Stimulated activated CD8-positive, alpha-beta memory T cell treated with anti-CD3 and anti-CD28 coated beads, Interleukin-12 subunit alpha, Interleukin-12 subunit beta, amount 100 ng/mL, for 1 hour (primary cell): ENCODE measurements at places on chromosomes 12 and 14.

- DNase-seq, result no peak
These were observed 53.3 kb upstream of the NR2C1 start for GRCh38 chr12:95126736-95127135.

GRCh38 chr14:43031598-43031997, 1424.9 kb downstream of the LRFN5 start:
- DNase-seq, result no peak

- peak; percentile 64 for DNase-seq
These were observed 139.1 kb downstream of the SPTSSA start for GRCh38 chr14:34322940-34323418.

GRCh38 chr12:7114008-7114407, 5.0 kb upstream of the C1RL start:
- no peak for DNase-seq

GRCh38 chr14:38339696-38340095, 83.8 kb upstream of the CLEC14A start:
- no peak for DNase-seq

- DNase-seq, result no peak
These were observed 69.0 kb upstream of the BMP4 start for GRCh38 chr14:54025661-54026060.

DNA sequence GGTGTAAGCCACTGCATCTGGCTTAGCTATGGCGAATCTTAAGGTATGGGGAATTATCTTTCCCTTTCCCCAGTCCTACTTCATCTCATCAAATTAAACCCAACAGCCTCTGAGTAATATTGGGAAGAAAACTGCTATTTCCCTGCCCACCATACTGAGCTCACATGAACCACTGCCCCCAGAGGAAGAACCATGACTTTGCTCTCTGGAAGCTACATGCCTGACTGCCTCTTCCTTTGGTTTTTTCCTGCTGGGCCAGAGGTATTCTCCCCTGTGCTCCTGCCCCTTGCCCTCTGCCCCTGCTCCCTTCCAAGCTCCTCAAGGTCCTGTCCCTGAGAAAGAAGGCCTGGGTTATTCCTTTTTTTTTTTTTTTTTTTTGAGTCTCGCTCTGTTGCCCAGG, 15.2 kb downstream of the RILPL2 start:
- no peak for DNase-seq

- DNase-seq, result no peak
These were observed 26.3 kb downstream of the ALKBH1 start for GRCh38 chr14:77681196-77682157.

GRCh38 chr14:104665657-104666522, 23.5 kb upstream of the INF2 start:
- DNase-seq, result peak; percentile 20

DNA sequence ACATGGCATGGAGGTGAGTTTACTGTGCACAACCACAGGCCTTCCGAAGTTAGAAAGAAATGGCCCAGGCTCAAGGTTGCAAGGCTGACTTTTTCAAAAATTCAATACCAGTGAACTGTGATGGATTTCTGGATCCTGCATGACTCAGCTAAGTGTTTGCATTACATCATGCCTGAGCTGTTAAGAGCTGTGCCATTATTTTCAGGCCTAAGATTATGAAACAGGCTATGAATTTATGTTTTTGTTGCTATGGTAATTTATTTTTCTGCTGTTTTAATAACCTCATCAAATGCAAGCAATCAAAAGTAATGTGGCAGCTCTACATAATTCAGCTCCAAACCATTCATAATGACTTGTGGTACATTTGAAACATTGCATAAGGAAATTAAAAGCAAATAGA, 457.7 kb upstream of the TMEM132C start:
- no peak for DNase-seq

- DNase-seq, result no peak
These were observed 865 bp upstream of the ZFP36L1 start for GRCh38 chr14:68793734-68794129.

- no peak for DNase-seq
These were observed 206.7 kb downstream of the KIF21A start for GRCh38 chr12:39235990-39236767.

- DNase-seq, result no peak
These were observed 712.6 kb downstream of the SLC16A7 start for GRCh38 chr12:60308366-60308991.

DNA sequence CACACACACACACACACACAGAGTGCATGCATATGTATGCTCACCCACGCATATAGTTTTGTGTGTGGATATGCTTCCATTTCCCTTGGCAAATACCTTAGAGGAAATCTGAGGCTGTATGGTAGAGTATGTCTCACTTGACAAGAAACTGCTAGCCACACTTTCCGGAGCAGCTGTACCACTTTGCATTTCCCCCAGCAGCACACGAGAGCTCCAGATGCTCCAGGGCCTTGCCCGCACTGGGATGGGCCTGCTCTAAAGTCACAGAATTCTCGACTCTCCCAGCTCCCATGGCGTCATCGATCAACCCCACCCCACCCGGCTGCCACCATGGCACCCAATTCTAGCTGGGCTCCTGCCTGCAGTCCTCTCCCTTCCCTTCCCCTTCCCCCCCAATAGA, 21.9 kb downstream of the CLMN start:
- no peak for DNase-seq

GRCh38 chr12:122200541-122201175, 2.9 kb upstream of the B3GNT4 start:
- DNase-seq, result no peak

DNA sequence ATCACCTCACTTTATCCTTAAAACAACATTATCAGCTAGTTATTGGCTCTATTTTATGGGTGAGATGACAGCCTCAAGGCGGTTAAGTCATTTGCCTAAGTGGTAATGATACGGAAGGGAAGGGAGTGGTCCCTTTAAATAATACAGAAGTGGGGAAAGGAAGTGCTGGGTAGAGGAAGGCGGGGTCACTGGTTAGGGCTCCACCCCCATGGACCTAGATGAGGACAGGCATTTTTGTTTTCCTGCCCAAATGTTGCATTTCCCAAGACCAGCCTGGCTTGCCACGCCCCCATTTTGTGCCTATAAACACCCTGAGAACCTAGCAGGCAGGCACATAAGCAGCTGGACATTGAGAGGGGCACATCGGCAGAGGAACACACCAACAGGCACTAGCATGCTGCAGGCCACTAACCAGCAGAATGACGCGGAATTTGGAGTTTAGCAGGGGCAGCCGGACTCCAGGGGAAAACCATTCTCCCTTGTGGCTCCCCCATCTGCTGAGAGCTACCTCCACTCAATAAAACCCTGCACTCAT, 100.9 kb downstream of the EPS8 start:
- DNase-seq, result no peak

DNA sequence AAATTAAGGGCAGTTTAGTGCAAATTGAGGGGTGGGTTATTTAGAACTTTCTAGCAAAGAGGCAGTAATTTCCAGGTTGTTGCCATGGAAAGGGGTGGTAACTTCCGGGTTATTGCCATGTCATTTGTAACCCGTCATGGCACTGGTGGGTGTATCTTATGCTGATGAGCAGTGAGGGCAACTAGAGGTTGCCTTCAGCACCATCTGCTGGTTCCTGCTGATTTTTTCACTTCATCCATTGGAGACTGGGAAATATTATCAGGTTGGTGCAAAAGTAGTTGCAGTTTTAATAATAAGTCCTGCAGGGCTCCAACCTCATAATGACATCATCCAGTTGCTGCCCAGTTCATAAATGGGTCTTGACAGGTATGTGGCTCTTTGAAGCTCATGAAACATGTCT, 24.4 kb upstream of the SERPINA4 start:
- no peak for DNase-seq

GRCh38 chr12:80219345-80219744, 120.0 kb downstream of the OTOGL start:
- no peak for DNase-seq

DNA sequence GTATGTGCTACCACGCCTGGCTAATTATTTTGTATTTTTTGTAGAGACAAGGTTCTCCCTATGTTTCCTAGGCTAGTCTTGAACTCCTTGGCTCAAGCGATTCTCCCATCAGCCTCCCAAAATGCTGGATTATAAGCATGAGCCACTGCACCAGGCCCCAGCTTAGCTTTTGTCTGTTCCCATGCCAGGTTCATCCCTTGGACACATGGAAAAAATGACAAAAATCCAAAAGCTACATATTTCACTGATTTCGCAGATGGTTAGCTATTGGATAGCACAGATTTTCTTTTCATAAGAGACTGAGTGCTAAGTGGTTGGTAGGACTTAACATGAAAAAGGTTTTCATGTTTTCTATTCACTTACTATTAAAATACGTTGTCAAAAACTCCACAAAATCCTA, 286.6 kb upstream of the KITLG start:
- no peak for DNase-seq

GRCh38 chr12:77384941-77385340, 319.6 kb upstream of the E2F7 start:
- DNase-seq, result no peak

DNA sequence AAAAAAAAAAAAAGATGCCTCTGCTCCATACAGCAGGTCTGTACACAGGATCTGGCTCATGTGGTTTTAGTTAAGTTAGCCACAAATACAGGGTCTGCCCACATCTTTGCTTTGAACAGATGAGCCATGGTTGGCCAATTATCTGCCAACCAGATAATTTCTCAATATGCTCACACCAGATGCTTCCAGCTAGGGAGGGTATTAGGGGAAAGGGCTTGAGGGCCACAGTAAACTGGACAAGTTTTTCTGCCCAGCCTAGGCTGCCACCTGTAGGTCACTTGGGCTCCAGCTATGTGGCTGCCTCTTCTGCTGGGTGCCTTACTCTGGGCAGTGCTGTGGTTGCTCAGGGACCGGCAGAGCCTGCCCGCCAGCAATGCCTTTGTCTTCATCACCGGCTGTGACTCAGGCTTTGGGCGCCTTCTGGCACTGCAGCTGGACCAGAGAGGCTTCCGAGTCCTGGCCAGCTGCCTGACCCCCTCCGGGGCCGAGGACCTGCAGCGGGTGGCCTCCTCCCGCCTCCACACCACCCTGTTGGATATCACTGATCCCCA, 776 bp downstream of the RDH5 start:
- DNase-seq, result no peak

- DNase-seq, result no peak
These were observed 1.2 kb upstream of the CSAD start for GRCh38 chr12:53181935-53182334.

- DNase-seq, result no peak
These were observed 35.0 kb upstream of the KCNA5 start for GRCh38 chr12:5008661-5009060.

DNA sequence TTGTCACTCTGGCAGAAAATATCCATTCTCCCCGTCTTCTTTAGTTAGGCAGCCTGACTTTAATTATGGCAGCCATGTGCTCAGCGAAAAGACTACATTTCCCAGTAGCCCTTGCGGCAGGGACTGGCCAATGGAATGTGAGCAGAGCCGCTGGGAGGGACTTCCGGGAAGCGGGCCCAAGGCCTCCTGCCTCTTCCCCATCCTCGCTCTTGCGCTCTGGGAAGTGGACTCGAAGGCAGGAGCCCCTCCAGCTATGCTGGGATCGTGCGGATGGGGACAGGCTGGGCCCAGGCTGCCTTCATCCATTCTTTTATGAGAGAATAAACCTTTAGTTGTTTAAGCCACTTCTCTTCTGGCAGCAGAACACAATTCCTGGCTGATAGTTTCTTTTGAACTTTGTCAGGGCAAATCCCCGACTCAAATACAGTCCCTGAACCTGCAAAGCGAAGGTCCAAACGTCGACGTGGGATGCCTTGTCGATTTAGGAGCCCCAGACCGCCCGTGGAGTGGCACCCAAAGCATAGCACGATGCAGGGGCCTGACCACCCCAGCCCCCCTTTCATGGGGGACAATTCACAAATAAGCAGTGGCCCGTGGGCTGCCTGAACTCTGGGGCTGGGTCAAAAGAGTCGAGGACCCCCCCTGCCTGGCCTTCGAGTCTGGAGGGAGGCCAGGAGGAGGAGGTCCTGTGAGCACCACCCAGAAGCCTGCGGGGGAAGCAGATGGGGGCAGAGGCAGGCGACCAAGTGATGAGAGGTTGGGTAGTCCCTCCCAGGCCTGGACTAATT, 15.6 kb upstream of the LRTM2 start:
- peak; percentile 73 for DNase-seq

DNA sequence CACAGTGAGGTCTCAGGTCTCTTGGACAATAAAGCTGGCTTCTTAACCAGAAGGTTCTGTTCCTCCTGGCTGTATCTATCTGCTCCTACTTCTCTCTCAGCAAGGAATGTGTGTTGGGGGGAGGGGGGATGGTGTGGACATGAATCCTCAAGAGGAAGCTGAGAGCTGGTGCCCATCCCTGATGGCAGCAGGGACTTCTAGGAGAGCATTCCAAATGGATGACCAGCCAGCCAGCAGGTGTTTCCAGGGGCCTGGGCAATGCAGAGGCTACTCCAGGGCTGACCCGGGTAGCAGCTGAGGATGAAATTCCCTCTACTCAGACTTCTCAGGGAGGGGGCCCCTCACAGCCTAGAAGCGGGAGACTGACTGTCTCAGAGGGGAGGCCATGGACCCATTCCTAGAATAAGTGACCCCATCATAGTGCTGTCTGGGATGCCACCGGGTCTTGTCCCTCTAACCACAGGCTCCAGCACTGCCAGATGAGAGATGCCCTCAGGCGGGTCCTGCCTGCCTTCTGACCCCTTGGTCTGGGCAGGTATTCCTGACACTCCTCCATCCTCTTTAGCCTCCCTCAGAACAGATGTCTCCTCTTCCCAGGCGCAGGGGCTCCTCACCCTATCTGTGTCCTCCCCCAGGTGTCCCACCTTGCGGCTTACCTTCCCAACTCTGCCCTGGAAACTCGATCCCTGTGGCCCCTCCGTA, 1.2 kb downstream of the RAB15 start:
- no peak for DNase-seq

DNA sequence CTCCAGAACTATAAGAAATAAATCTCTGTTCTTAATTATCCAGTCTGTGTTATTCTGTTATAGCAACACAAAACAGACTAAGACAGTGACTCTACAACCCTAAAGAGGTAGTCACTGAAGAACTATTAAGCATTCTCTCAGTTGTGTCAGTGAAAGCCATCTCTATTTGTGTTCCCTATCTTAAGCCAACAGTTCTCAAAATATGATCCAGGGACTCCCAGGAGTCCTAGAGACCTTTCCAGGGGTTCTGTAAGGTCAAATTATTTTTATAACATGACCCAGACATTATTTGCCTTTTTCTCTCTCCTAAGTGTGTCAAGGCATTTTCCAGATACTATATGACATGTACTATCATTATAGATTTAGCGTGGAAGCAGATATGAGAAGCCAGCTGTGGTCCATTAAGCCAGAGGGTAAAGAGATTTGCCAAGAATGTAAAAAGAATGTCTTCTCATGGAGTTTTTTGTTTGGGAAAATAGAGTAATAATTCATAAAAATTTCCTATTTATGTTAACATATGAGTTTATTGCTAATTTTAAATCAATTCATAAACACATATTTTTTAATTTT, 315.8 kb downstream of the RGS6 start:
- DNase-seq, result no peak
